ENCODE measurements at places on chromosomes 3 and 15.

- DNase-seq, result no peak
Observed at GRCh38 chr15:28955993-28956421, 70.2 kb downstream of the APBA2 start.

- no peak for DNase-seq
Observed at GRCh38 chr3:34864011-34864410, 775.3 kb upstream of the ARPP21 start.

DNA sequence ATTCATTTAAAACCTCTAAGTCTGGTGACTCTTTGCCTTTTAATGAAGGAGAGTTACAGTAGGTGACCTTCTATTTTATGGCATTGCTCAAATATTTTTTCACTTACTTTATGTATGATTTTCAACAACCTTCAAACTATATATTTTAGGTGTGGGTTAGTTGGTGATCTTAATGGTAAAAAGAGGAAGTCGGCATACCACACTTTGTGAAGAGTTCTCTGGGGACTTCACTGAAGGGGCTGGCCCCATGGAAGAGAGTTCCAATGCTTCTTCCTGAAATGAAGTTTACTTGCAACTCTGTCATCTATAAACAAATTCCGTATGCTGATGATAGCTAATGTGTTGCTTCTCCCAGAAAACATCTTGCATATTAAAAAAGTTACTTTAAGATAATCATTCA, 647.0 kb upstream of the SGO1 start:
- DNase-seq, result no peak

DNA sequence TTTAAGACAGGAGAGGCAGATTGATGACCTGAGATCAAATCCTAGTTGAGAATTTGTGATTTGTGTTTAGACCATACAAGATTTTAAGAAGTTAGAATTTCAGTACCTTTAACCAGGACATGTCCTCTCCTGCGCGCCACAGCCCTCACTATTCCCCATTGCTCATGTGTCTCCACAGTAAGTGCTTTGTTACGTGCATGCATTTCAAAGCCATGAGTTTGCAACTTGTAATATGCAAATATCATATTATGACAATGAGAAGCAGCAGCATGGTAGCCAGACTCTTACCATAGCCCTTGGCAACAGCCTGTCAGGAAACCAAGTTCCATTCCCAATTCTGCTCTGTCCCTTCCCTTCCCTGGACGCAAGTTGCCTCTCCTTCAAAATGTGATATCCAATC, 73.3 kb upstream of the ATP13A5 start:
- no peak for DNase-seq

GRCh38 chr3:191476066-191476772, 15.3 kb downstream of the PYDC2 start:
- no peak for DNase-seq

- DNase-seq, result no peak
Observed at GRCh38 chr3:166446291-166446690, 609.1 kb upstream of the BCHE start.

DNA sequence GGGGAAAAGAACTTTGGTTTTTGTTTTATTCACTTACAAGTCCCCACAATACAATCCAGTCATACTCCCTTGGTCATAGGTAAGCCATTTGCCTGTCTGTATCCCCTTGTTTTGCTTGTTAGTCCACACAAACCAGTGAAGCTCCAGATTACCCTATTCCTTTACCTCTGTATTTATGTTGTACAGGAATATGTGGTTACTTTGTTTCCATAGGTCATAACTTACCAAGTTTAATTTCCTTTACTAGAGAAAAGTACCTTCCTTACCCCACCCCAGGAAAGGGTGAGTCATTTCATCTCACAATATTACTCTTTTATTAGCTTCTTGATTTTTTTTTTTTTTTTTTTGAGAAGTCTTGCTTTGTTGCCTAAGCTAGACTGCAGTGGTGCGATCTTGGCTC, 113.4 kb upstream of the LRRFIP2 start:
- DNase-seq, result no peak

DNA sequence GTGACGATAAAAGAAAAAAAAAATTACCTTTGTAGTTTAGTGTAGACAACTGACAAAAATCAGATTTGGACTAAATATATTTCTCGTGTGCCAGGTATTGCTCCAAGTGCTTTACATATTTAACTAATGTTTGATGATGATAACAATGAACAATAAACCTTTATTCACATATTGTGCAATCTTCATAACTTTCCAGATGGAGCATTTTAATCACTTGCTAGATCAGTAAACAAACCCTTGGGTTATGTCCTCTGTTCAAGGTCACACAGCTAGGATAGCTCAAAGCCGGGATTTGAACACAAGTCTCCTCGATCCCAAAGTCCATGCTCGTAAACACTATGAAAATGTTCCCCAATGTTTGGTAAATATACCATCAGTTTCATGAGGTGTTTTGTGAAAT, 14.5 kb downstream of the NCEH1 start:
- no peak for DNase-seq

DNA sequence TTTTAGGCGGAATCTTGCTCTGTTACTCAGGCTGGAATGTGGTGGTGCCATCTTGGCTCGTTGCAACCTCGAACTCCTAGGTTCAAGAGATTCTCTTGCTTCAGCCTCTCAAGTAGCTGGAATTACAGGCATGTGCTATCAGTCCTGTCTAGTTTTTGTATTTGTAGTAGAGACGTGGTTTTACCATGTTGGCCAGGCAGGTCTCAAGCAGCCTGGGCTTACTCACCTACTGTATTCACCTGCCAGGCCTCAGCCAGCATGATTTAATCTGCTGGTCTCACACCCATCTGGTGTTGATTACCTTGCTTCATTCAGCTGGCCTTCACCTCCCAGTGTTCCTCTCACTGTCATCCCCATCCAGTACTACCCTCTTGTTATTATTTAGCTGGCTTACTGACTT, 102.0 kb downstream of the IL12A start:
- no peak for DNase-seq

DNA sequence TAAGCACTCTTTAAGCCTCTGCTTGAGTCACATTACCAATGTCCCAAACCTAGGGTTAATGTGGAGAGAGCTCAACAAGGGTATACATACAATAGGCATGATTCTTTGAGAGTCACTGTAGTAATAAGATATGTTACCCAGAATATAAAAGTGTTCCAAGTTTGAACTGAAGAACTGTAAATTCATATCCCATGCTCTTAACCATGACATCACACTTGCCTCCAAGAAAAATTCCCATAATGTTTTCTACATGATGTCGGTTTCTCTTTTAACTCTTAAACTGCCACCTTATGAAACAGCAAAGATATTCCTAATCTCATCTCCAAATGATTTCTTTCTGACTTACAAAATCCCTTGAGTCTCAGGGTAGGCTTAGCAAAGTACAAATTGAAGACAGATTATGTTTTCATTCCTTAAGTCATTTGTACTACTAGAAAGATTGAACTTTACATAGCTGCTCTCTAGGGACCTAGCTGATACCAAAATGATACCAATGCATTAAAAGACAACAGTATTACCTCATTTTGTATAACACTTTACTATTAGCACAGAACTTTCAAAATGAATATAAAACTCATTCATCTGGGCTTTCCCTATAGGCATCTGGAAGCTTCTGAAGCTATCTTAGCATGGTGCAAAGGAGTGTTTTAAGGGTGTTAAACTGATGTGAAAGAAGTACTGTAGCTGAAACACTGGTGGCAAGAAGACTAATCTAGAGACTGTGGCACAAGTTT, 127.1 kb downstream of the KCNMB2 start:
- DNase-seq, result no peak

DNA sequence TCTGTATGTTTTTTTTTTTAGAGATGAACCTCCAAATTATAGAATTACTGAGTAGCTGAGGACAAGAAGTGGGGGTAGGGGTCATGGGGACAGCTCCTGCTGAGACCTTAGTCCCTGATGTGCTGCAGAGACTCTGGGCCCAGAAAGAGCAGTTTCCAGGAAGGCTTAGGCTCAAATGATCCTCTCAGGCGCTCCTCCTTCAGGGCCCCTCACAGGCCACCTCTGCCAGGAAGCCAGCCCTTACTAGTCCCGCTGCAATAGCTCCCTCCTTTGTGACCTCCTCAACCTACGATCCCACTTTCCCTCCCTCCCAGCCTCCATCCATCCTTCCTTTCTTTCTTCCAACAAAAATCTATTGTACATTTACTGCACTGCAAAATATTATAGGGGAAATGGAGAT, 24.6 kb downstream of the SLC28A1 start:
- DNase-seq, result no peak

GRCh38 chr15:48388016-48388851, 57.0 kb downstream of the DUT start:
- DNase-seq, result no peak

- peak; percentile 19 for DNase-seq
Observed at GRCh38 chr3:42014921-42015533, 53.1 kb upstream of the ULK4 start.

GRCh38 chr3:183290216-183290615, 37.2 kb downstream of the B3GNT5 start:
- DNase-seq, result no peak

DNA sequence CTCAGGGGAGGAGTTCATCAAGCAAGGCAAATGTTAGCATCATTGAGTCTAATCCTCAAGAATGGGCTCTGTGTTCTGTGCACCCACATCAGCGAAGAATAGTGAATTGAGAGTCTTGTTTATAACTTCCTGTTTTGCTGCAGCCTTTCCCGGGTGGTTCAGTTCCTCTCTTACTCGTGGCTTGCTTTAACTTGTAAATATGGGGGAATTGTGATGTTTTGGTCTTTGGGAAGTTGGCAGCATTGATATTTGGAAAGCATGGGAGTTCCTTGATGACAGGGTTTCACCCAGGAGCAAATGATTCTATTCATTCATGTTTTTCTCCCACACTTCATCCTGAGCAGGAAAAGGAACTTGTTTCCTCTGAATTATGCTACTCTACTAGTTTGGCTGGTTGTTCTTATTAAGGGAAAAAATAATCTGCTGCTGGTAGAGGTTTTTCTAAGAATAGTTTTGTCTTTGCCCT, 40.4 kb downstream of the GPD1L start:
- peak; percentile 78 for DNase-seq

- DNase-seq, result no peak
Observed at GRCh38 chr3:171541647-171542046, 81.4 kb upstream of the TNIK start.

- DNase-seq, result peak; percentile 14
Observed at GRCh38 chr3:14549256-14549919, 9.2 kb upstream of the GRIP2 start.

DNA sequence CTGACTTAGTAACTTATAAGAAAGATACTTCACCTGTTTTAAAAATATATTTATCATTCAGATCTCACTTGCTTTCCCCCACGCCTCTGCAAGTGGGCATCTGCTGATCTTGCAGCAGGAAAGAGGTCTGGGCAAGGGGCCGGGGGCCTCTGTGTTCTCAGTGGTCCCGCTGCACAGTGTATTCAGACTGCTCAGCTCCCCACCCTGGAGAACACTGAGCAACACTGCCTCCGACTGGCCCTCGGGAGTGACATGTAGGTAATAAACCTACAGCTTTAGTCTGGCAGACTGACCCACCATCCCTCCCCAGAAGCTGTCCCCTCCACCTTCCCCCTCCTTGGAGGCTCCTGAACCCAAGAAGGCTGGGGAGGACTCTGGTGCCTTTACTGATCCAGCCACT, 43.8 kb downstream of the GABRB3 start:
- DNase-seq, result no peak

GRCh38 chr3:195580744-195581443, 2.8 kb downstream of the APOD start:
- DNase-seq, result no peak

GRCh38 chr3:47612178-47612577, 33.5 kb upstream of the CSPG5 start:
- no peak for DNase-seq

DNA sequence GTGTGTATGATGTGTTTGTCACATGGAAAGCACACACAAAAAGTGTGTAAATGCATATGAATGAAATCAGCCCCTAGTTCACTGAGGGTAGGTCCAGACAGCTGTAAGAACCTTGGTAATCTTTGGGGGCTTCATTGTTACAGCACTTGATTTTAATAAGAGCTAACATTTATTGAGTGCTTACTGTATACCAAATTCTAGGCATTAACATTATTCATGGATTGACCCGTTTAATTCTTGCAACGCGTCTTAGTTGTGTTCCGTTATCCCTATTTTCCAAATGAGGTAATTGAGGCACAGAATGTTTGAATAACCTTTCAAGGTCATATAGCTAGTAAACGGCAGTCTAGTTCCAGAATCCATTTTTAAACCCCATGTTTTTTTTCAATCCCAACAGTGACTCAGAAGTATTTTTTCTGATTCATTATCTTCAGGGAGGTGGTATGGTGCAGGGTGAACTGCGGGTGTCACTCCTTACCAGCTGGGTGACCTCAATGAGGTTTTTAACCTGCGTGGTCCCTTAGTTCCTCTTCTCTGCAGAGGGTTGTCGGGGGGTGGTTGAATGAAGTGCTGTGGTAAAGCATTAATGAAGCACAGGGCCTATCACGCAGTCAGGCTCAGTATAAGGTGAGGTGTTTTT, 14.2 kb downstream of the RAB8B start:
- no peak for DNase-seq

DNA sequence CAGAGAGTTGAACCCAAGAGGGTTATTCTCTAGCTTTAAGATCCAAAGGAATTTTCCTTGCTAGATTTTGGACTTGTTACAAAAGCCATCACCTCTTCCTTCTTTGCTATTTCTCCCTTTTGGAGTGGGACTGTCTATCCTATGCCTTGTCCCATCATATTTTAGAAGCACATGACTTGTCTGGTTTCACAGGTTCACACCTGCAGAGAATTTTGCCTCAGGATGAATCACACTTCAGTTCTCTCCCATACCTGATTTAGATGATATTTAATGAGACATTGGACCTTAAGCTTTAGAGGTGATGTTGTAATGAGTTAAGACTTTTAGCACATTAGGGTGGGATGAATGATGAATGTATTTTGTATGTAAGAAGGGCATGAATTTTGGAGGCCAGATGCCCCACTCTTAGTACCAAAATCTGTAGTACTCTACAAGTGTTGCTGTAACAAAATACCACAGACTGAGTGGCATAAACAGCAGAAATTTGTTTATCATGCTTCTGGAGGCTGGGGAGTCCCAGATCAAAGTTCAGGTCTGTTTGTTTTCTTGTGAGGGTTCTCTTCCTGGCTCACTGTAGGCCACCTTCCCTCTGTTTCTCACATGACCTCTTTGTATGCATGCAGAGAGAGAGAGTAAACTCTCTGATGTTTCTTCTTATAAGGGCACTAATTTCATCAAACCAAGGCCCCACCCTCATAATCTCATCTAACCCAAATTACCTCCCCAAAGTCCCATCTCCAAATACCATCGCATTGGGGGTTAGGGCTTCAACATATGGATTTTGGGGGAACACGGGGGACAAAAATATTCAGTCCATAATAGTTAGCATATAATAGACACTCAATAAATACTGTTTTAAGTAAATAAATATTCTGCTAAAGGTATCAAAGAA, 10.0 kb downstream of the LNP1 start:
- no peak for DNase-seq

DNA sequence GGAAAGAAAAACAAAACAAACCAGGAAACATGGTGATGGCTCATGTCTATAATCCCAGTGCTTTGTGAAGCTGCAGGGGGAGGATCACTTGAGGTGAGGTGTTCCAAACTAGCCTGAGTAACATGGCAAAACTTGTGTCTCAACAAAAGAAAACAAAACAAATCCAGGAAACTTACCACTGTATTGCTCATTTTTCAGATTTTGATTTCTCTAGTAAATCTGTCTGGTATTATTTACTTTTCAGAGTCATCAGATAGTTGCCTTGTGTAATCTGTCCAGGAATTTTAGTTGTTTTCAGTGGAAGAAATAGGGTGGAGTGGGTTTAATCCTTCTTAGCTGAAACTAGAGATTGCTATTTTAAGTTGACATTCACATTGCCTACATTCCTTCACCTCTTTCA, 91.8 kb upstream of the ALCAM start:
- DNase-seq, result no peak
